Foreskin keratinocyte (primary cell): ENCODE measurements at places on chromosomes 2 and 18. TPM values are rescaled to one million over a fixed set of nuclear protein-coding genes. Genes with fewer than 3 reads are reported as not detected.

Gene DQX1
- total RNA-seq, result 2.5 and 4.2 TPM in 2 replicates

DNA sequence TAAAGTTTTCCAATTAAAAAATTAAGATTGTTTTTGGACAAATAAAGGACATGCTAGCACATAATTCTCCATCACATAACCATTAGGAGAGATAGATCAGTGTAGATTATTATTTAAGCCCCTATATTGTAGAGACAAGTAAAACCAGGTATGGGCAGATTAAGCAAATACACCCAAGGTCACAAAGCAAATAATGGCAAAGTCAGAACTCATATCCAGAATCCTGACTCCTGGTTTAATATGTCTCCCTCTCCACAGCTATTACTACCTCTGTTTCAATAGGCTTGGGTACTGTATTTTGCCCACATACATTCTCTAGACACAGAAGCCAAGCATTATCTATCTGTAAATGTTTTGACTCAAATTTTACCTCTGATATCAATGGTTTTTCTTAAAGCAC, 282.3 kb downstream of the EPHA4 start:
- no peak for DNase-seq

GRCh38 chr18:11947214-11948191, 33.8 kb upstream of the IMPA2 start:
- DNase-seq, result peak; percentile 97

GRCh38 chr2:16678964-16679363, 13.3 kb upstream of the CYRIA start:
- DNase-seq, result no peak

- no peak for DNase-seq
Observed at GRCh38 chr18:71075147-71075546, 786.3 kb downstream of the SOCS6 start.

Gene TRIB2
- total RNA-seq, result 5.0 and 5.9 TPM in 2 replicates

DNA sequence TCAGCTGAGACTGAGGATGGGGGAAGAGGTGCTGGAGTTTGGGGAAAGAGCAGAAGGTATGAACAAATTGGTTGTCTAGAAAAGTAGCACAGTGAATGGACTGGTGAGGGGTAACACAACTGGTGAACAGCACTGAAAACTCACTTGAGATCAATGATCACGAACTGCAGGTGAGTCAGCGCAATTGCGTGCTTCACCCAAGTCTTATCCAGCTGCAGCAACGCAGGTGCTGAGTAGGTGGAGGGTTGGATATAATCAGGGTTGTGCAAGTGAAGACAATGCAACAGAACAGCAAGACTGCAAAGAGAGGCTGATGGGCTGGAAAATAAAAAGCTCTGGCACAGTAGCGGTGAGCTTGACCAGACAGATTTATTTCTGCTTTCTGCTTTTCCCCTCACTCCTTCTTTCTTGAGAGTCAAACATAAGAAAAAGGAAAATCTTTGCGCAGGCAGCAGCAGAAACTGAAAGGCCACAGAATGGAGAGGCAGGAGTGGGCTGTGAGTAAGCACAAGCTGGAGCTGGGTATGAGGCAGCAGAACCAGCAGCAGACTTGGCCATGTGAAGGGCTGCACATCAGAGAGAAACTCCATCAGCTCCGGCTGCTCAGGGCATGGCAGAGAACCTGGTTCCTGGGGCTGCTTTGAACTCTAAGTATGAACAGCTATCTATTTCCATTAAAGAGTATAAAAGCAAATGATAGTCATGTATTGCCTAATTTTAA, 99.4 kb upstream of the ARL5A start:
- no peak for DNase-seq

Gene OR6B2
- not detected in 2 replicates for total RNA-seq

Gene NEURL3
- not detected in 2 replicates for total RNA-seq

DNA sequence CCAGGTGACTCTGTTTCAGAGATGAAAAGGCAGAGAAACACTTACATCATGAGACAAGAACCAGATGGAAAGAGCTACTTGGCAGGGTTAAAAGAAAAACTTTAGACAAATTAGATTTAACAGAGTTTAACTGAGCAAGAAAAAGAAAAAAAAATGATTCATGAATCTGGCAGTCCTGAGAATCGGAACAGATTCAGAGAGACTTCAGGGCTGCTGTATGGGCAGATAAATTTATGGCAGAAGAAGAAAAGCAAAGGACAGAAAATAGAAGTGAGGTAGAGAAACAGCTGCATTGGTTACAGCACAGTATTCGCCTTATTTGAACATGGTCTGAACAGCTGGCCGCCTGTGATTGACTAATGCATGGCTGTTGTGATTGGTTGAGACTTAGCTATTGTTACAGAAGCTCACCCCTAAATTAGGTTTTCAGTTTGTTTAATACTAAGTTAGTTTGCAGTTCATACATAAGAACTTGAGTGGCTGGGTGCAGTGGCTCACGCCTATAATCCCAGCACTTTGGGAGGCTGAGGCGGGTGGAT, 43.0 kb upstream of the RHOB start:
- no peak for DNase-seq

DNA sequence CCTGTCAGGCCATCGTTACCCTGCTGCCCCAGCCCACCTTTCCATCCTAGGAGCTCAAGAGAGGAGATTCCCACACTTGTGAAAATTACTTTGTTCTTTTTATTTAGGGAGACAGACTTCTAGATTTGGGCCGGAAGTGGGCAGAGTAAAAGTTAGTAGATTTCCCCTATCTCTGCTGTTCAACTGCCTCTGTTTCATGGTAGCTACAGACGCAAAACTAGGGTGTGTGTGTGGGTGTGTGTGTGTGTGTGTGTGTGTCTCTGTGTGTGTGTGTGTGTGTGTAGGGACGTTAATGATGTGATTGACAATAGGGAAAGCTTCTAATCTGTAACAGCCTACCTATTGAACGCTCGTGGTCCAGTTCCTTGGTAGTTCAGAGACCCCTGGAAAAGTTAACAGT, 438 bp downstream of the PSMA8 start:
- no peak for DNase-seq

DNA sequence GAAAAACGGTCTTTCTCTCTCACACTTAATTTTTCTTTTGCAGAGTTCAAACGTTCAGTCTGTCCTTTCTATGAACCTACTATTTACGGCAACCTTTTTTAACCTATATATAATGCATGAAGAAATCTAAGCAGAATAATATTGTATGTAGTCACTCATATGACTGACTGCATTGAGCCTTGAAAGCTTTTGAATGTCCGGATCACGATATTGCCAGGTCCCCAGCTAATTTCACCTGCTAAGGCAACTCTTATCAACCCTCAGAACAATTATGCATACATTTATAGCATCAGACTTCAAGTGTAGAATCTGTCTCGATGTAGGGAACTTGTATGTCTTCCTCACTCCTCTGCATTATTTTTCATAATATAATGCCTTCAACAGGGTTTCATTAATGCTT, 1083.8 kb upstream of the KLHL29 start:
- no peak for DNase-seq

- DNase-seq, result no peak
Observed at GRCh38 chr2:218984239-218985020, 554 bp downstream of the FEV start.

- DNase-seq, result no peak
Observed at GRCh38 chr18:21702602-21703001, 2.0 kb downstream of the ABHD3 start.

DNA sequence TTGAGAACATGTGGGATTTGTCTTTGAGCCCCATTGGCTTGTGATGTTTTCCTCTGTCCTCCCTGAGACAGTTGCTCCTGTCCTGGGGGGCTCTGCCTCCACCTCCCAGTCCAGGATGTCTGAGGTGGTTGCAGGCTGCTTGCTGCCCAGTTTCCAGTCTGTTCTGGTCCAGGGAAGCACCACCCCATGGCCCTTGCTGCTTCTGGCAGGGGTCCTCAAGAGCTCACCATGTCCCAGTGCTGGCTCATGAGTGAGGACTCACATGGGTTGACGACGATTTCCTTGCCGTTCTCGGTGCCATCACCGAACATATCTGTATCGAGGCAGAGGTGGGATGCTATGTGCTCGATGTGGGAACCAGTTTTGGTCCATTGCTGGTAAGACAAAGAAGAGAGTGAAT, 103.4 kb upstream of the CAPN13 start:
- DNase-seq, result no peak

Gene SFTPB
- not detected in 2 replicates for total RNA-seq

GRCh38 chr2:122639176-122639575, 883.7 kb downstream of the TSN start:
- no peak for DNase-seq

Gene TMEFF2
- total RNA-seq, result not detected in 2 replicates

DNA sequence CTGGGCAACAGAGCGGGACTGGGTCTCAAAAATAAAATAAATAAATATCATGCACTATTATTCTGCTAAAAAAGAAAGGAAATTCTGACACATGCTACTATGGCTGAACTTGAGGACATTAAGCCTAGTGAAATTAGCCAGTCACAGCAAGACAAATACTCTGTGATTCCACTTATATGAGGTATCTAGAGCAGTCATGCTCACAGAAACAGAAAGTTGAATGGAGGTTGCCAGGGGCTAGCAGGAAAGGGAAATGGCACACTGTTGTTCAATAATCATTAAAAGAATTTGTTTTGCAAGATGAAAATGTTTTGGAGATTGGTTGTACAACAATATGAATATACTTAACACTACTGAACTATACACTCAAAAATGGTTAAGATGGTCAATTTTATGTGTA, 60.8 kb downstream of the NCKAP1 start:
- DNase-seq, result no peak

GRCh38 chr2:40380721-40381120, 71.2 kb downstream of the SLC8A1 start:
- DNase-seq, result no peak

- no peak for DNase-seq
Observed at GRCh38 chr2:64860276-64860885, 128.8 kb upstream of the SLC1A4 start.

GRCh38 chr2:240602266-240603050, 15.9 kb downstream of the CAPN10 start:
- no peak for DNase-seq

DNA sequence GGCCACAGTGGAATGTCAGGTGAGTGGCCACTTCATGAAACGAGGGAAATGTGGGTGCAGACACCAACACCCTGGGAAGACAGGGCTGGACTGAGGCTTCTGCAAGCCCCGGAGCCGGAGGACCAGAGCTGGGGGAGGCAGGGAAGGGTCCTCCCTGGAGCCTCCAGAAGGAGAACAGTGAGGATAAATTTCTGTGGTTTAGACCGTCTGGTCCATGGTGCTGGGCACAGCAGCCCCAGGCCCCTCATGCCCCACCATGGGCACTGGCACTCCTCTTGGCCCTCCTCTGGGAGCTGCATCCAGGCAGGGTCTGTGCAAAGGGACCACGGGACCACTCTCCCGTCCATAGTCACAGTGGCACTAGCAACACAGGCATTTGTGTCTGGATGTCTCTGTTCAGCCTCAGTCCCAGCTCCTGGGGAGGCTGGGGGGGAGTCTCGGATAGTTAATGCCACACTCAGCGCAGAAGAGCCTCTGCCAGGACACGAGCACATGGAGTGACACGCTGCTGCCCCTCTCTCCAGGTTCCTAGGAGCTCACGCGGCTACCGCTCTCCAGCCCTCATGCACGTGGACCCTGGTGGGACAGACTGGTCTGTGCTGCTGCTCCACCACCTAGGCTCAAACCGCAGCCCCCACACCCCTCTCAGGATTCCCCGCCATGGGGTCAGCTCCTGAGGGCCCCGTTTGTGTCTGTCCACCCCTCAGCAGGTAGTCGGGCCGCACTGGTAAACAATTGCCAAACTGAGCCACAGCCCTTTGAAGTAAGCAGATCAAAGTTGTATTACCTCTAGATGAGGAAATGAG, 305.9 kb upstream of the SALL3 start:
- no peak for DNase-seq

DNA sequence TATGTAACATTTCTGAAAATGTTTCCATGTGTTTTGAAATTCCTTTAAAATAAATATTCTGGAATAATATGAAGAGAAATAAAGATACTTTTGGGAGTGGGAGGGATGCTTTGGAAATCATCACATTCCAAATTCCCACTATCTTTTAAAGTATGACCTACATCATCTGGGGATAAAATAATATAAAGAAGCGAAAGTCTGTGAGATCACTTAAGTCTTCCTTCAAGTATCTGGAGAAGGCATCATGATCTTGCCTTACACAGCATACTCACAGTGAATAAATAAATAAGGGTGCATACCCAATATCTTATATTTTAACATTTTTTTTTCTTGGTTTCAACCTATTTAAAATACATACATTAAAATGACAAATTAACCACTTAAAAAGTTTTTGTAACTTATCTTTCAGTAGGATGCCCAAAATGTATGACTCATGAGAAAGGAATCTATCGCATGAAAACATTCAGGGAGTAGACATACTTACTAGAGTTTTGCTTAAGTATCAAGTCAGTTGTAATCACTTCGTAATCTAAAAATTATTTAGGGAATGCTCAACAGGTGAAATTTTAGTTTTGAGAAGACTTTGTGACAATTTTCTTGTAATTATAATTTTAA, 248.3 kb upstream of the COL3A1 start:
- peak; percentile 28 for DNase-seq

Gene CHRND
- not detected in 2 replicates for total RNA-seq

DNA sequence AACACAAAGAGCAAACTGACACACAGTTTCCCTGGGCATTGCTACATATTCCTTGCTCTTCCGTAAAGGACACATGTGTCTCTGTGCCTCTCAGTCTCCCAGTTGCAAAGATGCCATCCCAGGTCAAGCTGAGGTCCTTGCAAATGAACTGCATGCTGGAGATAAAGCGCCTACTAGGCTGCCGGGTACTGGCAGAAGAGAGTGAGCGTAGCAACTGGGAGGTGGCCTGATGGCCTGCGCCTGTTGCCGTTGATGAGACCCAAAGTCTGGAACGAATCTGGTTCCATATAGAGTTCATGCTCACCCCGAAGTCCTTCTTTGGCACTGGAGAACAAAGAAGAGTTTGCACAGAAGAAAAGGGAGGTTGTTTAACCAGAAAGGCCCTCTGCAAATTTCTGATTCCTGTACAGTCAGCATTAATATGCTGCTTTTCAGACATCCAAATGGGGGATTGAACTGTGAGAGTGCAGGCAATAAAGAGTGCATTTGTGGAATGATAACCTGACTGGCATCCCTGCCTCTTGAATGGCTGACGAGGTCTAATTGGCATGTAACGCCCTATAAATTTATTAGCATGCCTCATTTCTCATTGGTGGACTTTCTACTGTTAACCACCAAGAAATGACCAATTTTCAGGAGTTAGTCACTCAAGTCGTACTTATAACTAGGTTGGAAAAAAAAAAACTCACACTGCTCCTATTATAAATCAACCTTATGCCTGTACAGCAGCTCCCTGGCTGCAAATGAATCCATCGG, 78.7 kb downstream of the GBX2 start:
- DNase-seq, result peak; percentile 9
